ENCODE measurements at places on chromosomes 16 and 17.

DNA sequence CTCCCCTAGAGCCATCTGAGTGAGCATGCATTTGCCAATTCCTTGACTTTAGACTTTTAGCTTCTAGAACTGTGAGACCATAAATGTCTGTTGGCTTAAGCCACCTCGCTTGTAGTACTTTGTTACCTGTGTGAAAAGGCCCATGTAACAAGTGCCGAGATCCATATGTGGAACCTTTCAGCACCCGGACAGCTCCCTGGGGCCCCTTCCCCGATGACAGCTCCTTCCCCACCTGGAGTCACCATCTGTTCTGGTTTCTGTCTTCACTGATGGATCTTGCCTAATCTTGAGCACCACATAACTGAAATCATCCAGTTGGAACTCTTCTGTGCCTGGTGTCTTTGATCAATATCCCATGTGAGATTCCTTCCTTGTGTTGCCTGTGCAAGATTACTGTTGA is 78.9 kb upstream of the EEF2KMT start:
- no peak for DNase-seq

DNA sequence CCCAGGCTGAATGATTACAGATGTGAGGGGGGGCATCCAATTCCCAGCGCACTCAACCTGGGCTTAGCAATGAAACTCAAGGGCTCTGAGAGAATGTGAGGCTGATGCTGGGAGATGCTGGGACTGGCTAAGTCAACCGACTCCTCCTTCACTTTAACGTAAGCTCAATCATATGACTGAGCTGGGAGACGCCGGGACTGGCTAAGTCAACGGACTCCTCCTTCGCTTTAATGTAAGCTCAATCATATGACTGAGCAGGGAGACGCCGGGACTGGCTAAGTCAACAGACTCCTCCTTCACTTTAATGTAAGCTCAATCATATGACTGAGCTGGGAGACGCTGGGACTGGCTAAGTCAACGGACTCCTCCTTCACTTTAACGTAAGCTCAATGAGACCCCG is 179.4 kb downstream of the VPS53 start:
- no peak for DNase-seq

DNA sequence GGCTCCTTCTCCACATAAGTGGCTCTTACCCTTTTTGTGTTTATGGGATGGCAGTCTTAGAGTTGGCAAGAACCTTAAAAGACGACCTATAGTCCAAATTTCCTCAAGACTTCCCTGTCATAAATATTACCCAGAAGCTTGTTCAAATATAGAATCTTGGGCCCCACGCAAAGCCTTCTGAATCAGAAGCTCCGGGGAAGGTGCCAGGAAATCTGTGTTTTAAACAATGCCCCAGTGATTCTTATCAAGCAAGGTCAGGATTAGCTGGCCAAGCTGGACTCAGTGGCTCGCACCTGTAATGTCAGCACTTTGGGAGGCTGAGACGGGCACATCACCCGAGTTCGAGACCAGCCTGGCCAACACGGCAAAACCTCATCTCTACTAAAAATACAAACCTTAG is 85.7 kb downstream of the TIMM22 start:
- DNase-seq, result no peak

- no peak for DNase-seq
These were observed 8.2 kb downstream of the NPTX1 start for GRCh38 chr17:80468242-80468641.

GRCh38 chr16:6146356-6146755 is 1048.8 kb upstream of the EEF2KMT start:
- no peak for DNase-seq

DNA sequence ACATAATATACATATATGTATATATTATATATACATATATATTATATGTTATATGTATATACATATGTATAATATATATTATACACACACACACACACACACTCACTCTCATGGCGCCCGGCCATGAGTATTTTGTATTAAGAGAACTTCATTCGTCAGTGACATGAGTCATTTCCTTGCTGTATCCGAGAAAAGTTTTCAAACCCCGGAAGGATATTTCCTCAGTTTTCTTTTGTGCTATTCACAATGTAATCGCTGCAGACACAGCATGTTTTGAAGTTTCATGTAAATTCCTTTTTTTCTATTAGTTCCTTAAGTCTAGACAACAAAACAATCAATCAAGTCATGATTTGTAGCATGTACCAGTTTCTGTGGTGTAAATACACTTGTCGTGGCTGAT is 33.3 kb downstream of the OR1D5 start:
- no peak for DNase-seq

GRCh38 chr16:10641953-10642949 is 52.5 kb downstream of the TEKT5 start:
- no peak for DNase-seq

DNA sequence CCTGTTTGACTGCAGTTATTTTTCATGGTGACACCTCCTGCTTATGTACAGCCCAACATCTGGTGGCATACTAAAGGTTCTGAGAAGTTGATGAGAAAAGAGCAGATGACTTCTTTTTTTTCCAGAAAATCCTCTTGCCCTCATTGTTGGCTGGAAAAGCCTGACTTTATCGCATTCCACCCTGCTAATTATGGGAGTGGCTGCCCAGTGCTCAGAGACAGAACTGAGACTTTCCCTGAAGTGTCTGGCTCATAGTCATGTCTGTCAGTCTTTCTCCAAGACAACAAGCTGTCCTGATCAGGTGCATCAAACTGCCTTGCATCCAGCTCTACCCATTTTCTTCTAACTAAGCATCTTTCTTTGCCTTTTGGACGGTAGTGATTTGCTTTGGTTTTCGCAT is 355.2 kb downstream of the CPPED1 start:
- DNase-seq, result no peak

DNA sequence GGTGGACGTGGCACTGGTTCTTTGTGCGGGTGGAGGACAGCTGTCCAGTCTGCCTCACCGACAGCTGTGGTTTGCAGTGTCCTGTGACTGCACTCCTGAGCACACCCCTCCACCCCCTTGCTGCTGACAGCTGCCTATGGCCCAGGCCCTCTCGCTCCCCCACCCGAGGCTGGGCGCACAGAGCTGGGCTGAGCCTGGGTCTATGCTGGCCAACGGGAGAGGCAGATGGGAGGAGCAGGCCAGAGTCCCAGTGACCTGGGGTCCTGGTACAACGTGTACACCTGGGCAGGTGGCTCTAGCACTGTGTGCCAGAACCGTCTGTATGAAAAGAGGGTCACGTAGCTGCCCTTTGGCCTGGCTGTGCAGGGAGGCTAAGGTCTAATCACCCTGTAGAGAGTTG is 30.5 kb downstream of the BAIAP2 start:
- DNase-seq, result no peak

DNA sequence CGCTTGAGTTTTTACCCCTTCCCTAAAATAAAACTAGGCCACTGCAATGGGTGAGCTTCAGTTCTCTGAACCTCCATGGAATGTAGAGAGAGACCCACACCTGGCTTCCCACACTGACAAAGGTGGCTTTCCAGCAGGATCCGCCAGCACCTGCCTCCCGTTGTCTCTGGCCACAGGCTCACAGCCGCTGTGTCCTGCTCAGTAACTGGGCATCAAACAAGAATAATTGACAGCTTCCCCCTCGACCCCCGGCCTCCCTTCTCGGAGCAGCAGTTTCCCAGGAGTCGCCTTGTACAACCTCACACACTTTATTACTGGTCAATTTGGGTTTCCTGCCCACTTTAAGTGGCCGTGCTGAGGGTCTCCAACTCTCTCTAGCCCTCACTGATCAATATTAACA is 586.1 kb upstream of the PSMD7 start:
- no peak for DNase-seq

DNA sequence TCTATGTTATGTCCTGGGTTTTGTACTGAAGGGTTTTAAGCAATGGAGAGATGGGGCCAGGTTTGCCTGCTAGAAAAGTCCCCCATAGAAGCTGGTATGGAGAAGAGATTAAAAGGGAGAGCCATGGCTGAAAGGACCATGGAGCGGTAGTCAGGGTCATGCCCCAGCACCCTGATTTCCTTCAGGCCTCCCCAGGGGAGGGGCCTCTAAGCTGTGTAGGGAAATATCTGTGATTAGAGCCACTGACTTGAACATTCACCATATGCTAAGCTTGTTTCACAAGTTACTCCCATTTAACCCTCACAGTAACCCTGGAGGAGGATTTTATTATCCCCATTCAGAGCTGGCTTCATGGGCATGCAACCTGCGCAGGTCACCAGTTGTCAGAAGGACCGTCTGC is 3.8 kb upstream of the ATP2A3 start:
- no peak for DNase-seq

DNA sequence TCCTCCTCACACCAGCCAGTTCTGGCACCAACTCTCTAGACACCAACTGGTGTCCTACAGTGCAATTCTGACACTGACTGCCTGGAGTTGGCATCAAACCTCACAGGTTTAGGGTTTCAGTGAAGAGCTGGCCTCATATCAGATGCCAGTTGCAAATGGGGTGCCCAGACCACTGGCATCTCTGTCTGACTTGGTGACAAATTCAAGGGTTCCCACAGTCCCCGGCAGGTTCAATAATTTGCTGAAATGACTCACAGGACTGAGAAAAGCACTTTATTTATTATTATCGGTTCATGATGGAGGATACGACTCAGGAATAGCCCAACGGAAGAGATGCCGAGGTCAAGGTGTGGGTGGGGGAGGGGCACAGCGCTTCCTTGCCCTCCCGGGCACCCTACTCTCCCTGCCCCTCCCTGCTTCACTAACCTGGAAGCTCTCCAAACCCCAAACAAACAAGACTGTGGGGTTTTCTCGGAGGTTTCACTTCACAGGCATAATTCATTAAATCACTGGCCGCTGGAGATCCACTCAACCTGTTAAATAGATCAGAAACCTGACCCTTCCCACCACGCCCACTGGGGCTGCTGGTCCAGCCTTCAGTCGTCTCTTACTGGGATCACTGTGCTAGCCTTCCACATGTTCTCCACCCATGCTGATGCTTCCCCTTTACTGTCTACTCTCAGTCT is 1.7 kb upstream of the NLRP1 start:
- no peak for DNase-seq

DNA sequence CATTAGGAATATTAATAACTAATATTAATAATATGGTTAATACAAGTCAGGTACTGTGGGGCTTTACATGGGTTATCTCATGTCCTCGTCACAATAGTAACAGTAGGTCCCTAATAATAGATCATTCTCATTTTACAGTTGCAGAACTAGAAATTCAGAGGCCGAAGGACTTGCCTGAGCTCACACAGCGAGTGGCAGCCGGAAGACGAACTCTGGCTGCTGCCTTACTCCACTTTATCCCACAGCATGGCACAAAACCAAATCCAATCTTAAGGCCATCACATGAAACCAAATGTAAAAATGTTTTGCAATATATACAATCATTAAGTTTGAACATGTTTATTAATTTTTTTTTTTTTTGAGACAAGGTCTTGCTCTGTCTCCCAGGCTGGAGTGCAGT is 13.6 kb downstream of the GNA13 start:
- no peak for DNase-seq

DNA sequence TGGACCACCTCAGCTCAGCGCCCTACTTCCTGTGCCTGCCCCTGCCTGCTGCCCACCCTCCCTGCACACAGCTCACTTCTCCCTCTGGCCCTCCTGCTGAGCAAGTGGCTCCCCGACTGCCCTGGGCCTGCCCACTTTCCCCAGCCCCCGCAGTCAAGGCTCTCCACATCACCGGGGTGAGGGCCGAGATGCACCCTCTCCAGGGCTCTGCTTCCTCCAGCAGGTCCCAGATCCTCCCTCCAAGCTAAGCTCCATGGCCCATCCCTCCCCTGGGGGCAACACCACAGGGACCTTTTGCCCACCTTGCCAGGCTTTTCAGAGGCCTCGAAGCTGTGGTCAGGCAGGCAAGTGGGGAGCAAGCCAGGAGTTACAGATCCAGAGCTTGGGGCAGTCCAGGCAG is 820.2 kb downstream of the KCNJ18 start:
- DNase-seq, result no peak

- no peak for DNase-seq
These were observed 436.5 kb downstream of the HAPSTR1 start for GRCh38 chr16:9527976-9528375.

GRCh38 chr16:66468321-66468965 is 41.3 kb downstream of the BEAN1 start:
- DNase-seq, result no peak

DNA sequence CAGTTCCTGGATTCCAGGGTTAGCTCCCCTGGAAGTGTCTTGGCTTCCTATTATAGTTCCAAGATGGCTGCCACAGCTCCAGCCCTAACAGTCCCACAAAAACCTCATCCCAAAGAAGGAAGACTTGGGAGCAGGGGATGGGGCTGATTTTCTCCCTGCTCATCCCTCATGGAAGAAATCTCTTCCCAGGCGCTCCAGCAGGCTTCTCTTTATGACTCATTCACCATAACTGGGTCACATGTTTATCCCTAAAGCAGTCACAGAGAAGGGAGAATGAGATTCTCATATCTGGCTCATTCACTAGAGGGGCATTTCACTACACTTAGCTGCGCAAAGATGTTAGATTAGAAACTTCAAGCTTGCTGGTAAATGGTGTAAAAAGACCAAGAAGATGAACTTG is 206.5 kb upstream of the IRX3 start:
- DNase-seq, result no peak
